Caudate nucleus (tissue), 63 donors: ENCODE measurements at places on chromosomes 13 and 19.

DNA sequence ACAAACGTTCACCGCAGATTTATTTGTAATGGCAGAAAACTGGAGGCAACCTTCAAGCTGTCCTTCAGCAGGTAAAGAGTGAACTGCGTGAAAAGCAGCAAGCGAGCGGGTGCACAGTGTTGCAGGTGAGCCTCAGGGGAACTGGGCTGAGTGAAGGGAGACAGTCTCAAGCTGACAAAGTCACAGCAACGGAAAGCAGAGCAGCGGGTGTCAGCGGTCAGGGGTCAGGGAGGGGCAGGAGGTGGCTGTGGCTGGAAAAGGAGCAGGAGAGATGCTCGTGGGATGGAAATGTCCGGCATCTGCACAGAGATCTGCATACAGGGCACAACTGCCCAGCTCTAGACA, 8.5 kb upstream of the RASA3 start:
- DNase-seq: no peak

DNA sequence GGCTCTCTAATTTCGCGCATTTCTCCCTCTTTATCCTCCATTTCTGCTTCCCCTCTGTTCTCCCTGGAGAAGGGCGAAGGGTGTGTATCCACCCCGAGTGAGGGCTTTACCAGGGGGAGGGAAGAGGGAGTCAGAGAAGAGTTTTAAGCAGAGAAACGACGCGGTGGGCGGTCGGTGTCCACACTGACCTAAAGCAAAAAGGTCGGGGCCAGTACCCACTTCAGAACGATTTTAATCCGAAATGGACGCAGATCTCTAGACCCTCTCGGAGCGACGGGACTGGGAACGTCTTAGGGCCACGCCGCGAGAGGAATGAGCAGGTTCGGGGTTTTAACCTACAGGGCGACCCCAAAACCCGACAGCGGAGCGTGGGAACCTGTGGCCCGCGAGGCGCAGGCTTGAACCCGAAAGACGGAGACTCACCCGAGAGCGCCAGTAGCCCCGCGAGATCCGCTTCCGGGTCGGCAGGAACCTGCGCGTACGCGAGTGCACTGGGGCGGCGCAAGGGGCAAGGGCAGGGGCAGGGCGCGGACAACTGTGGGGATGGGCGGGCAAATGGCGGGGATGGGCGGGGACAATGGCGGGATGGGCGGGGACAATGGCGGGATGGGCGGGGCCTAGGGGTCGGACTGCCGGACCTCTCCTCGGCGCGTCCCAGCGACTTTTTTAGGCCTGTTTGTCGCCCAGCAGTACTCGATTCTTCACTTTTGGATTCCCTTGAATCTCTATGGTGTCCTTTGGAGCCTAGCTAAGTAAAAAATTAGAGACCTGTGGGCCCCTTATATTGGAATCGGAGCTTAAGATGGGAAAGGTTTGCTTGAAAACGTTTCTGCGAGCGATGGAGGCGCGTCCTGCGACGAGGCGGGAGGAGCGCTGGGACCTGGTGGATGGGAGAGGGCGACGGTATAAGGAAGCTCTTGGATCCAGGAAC, at the start of gene ZNF677:
Gene ZNF677, minus strand, starts transcription at position 463 of the 931 bp plus-strand sequence. CDS start 3,323 bp downstream, outside the sequence.
- DNase-seq: peak; percentile 93

DNA sequence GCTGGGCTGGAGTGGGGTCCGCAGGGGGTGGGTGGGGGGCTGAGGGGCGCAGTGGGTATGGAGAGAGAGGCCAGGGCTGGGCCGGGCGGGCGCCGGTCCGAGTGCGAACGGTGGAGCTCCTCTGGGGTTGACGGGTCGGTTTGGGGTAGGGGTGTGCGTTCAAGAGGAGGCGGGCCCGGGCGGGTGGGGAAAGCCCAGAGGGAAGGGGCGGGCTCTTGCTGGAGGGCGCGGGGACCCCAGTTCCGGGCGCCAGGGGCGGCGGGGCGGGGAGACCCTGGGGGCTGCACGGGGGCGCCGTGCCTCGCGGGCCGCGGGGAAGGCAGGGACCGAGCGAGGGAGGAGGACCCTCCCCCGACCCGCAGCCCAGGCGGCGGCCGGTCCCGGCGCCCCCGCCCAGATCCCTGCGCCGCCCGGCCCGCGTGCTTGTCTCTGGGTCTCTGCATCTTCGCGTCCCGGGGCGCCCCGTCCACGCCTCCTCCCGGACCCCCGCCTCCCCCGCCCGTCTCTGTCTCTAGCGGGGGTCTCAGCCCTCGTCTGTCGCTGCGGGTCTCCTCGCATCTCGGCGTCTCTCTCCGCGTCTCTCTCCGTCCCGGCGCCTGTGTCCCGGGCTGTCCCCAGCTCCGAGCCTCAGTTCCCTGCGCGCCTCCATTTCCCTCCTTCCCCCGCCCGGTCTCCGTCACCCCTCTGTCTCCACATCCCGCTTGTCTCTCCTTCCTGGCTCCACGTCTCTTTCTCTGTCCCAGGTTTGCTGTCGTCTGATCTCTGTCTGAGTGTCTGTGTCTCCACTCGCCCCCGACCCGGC, 8.3 kb upstream of the SHISA7 start:
- no peak for DNase-seq

DNA sequence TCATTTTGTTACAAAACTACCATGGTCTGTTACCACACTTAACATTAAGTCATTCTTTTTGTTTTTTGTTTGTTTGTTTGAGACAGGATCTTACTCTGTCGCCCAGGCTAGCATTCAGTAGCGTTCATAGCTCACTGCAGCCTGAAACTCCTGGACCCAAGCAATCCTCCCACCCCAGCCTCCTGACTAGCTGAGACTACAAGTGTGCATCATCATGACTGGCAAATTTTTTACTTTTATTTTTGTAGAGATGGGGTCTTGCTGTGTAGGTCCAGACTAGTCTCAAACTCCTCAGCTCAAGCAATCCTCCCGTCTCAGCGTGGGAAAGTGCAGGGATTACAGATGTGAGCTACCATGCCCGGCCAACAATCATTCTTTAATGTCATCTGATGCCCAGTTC, 3.3 kb downstream of the ALDH16A1 start:
- no peak for DNase-seq

- DNase-seq: peak; percentile 3
These were observed 102.2 kb upstream of the EDNRB start for GRCh38 chr13:78020861-78021260.

DNA sequence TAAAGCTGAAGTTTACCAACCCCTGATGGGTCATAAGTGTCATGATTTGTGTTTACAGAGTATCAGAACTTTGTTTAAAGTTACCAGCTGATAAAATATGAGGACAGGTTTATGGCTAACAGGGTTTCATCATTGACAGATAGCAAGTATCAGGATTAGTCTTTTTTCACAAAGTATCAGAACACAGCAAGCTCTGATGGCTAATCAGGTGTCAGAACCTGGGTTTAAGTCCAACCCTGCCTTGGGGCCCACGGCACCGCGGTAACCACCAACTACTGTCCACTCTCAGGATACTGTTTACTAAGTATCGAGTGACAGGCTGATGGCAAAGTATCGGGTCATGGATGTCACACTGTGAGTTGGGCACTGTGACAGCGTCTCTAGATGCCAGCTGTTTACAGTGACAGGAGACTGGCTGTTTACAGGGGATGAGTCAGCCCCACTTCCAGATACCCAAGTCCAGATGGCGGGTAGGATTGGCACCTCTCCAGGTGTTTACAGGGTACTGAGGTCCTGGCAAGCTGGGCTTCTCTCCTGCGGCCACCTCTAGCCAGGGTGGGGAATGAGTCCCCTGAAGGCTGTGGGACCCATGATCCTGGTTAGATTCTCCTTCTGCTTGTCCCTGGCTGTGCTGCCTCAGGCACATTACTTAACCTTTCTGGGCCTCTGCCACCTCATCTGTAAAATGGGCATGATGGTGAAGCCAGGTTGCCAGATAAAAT, 21.8 kb downstream of the ARRDC2 start:
- DNase-seq: peak; percentile 14

DNA sequence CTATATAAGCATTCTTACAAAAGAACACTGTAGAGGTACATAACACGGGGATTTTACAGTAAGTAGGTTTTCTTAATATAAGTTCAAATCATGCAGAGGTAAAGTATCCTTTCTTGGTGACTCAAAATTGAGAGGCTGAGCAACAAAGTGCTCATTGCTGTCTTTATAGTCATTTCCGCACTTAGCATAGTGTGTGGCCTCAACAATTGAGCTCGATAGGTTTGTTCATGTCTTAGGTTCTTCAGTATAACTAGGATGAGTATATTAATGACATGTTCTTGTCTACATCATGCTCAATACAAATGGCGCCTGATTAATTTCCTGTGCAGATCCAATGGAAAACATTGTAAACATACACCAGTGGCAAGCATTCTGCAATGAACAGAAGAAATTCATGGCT, 1.4 kb downstream of the WDFY2 start:
- DNase-seq: no peak

DNA sequence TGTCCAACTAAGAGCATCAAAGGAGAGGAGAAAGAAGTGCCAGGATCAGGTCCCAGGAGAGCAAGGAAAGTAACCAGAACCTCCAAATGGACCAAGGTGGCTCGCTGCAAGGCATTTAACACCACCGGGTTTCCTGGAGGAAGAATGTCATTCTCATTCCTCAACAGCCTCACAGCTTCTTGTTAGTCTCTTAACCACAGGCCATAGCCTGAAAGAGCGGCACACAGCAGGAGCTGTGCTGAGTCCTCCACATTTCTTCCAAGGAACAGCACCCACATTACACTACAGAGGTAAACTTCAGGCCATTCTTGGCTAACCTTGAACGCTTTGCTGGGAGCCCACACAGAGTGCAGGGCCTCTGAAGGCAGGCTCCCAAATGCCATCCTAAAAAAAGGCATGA, 23.6 kb downstream of the DOCK9 start:
- DNase-seq: no peak

GRCh38 chr19:15971224-15971780, 22.5 kb downstream of the OR10H4 start:
- no peak for DNase-seq

DNA sequence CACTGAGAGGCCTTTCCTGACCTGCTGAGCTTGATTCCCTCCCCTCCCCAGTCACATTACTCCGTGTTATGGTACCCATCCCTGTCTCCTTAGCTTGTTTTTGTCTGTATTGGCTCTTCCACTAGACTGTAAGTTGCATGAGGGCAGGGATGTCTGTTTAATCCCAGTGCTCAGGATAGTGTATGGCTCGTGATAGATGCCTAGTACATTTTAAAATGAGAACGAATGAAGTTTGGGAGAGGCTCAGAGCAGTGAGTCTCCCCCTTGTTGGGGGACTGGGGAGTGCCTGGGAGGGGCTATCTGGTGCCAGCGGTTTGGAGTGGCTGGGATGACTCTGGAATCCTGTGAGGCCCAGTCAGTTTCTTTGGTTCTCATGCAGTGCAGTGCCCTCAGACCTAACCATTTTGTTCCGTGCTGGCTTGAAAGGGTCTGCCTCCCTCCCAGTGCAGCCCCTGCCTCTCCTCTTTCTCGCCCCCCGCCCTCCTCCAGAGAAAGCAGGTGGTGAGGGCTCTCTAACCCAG, 35.5 kb downstream of the ACTN4 start:
- no peak for DNase-seq

- no peak for DNase-seq
These were observed 185.3 kb downstream of the EFNB2 start for GRCh38 chr13:106350208-106350607.

DNA sequence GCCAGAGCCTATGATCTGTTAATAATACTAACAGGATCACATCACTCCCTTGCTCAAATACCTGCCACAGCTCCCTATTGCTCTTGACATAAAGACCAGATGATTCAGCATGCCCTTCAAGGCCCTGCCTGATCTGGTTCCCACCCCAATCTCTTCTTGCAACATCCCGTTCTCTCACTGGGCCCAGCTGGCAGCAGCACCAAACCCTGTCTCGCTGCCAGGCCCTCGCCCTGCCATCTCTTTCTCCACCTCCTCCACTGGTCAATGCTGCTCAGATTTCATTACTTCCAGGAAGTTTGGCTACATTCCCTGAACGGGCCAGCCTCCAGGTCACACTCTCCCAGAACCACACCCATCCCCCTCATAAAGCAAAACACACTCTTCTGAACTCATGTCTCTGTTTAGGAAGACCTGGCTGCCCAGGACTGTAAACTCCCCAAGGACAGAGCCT, 8.6 kb upstream of the BCAT2 start:
- no peak for DNase-seq

GRCh38 chr19:399370-399769, 9.6 kb downstream of the C2CD4C start:
- no peak for DNase-seq

DNA sequence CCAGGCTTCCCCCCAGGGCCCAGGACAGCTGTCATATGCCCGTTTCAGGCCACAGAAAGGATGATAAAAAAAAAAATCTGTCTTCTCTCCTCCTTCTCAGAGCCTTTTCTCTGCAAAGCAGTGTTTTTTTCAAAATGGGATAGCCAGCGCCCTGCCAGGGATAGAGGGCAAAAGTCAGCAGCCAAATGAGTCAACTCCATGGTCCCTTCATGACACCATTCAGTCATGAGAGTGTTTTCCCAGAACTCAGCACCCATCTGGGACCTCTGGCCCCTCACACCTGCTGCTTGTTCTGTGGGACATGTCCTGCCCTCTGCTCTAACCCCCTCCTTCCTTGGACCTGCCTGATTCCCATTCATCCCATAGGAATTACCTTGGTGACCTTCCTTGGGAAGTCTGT, 95.0 kb downstream of the CYSLTR2 start:
- DNase-seq: no peak

- DNase-seq: no peak
These were observed 152.1 kb downstream of the UQCRFS1 start for GRCh38 chr19:29060813-29061364.

- no peak for DNase-seq
These were observed 223.0 kb downstream of the DCLK1 start for GRCh38 chr13:35908226-35908625.

DNA sequence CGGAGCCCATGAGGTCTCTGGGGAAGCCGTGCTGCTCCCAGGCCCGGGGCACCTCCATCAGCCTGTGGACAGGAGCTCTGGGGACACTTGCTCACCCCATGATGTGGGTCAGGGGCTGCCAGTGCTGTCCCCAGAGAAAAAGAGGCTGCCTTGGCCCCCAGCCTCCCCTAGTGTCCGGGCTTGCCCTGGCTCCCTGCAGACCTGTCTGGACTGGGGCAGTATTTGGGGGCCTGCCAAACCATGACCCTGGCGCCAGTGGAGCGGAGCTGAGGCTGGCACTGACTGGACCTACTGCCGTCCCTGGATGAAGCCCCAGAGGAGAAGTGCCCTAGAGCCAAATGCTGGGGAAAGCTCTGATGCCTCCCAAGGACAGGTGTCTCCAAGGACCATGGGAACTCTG, 30.4 kb downstream of the ELAVL1 start:
- peak; percentile 67 for DNase-seq

DNA sequence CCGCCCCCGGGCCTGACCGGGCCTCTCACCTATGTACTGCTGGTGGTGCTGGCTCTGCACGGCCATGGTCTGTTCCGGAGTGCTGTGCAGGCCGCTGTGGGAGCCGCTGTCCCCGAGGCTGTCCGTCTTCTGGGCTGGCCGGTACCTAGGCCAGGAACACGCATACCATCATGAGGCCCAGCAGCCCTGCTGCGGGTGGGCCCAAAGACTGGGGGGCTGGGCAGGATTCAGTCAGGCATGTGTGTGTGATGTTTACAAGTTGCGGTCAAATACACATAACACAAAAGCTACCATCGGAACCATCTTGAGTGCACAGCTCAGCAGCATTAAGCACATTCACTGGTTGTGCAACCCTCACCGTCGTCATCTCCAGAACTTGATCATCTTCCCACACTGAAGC, 32.2 kb upstream of the RANBP3 start:
- DNase-seq: no peak

GRCh38 chr19:6018786-6019185, 40.8 kb upstream of the RANBP3 start:
- DNase-seq: no peak

GRCh38 chr13:40311356-40312101, 354.9 kb downstream of the FOXO1 start:
- DNase-seq: no peak

GRCh38 chr19:45500918-45501729, 2.9 kb downstream of the PPM1N start:
- DNase-seq: no peak
